AG04449 (cell line): ENCODE measurements at places on chromosomes 4 and X.

DNA sequence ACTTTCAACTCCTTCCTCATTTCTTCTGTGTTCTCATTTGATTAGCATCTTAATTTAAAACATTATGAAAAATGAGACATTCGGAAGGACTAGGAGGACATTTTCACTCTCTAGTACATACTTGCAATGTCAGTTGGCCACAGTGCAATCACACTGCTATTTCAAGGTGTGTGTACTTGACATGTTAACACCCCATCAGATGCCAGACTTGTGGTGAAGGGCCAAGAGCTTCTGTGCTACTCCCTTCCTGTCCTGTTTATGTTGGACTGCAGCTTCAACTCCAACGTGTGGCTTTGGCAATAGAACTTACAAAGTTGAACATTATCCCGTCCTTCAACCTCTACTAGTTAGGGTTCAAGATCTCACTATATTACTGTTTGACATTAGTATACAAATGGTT is 221.0 kb downstream of the PALLD start:
- no peak for DNase-seq

GRCh38 chrX:134894373-134894895 is 96.4 kb upstream of the SMIM10 start:
- DNase-seq: no peak

- DNase-seq: no peak
These were observed 39.1 kb downstream of the PRPS1 start for GRCh38 chrX:107667426-107667825.

DNA sequence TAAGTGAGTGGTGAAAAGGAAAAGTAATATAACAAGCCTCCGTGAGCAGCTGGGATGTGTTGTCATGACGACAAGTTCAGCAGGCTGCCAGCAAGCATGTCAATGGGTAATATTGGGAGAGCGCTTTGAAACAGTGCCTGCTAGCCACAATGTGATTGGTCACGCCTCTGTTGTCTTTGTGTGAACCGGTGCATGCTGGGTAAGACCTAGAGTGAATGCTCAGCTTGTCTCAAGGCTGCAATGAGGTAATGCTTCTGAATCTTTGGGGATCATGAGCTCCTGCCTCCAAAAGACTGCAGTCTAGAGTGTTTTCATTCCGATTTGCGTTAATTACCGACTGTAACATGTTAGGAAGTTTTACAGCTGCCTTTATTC is 54.9 kb downstream of the STOX2 start:
- DNase-seq: no peak

DNA sequence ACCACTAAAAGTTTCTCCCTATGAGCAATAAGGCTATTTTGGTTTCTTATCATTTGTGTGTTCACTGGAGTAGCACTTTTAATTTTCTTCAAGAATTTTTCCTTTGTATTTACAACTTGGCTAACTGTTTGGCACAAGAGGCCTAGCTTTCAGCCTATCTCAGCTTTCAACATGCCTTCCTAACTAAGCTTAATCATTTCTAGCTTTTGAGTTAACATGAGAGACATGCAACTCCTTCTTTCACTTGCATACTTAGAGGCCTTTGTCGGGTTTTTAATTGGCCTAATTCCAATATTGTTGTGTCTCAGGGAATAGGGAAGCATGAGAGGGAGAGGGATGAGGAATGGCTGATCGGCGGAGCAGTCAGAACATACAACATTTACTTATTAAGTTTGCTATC is 349.8 kb downstream of the OPHN1 start:
- no peak for DNase-seq

DNA sequence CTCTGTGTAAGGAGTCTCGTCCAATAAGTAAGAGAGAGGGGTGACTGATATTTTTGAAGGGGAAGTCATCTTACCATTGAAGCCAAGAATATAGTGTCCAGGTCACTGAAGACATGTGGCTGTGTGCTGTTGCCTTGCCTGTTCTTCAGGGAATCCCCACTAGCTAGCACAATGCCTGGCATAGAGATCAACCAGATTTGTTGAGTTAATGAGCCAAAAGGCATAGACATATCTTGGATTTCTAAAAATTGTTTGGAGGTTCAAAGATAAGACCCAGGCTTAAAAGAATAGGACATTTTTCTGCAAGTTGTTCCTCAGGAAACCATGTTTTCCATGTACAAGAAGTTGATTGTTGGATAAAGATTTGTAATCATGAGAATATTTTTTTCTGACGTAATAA is 119.3 kb upstream of the DKK2 start:
- no peak for DNase-seq

DNA sequence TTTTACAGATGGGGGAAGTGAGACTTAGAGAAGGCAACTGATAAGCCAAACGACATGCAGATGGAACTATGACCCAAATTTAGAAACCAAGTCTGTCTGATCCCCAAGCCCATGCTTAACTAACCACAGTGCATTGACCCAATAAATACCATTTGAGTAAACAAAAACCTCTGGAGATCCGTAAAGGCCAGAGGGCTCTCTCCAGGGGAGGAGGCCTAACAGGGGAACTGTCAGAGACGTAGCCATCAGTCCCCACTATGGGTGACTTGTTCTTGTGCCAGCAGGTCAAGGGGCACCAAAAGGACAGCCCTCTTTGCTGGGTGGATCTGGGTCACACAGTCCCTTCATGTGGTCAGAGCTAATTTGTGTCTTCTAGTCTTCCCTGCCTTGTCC is 420.2 kb downstream of the BCOR start:
- no peak for DNase-seq

DNA sequence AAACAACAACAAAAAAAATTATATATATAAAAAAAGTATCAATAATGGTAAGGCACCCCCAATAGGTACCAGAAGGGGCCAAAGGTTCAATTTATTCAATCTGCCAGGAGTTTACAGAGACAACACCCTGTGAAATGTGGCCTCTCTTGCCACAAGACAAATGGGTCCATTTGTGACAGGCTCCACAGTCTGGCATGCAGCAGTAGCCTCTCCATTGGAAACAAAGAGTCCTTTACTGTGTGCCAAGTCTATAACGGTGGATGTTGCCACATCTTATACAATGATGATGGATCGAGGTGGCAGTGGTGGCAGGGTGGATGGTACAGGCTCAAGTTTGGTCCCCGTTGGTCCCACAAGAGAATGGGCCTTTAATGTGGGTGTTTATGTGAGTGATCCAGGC is 70.1 kb upstream of the SH3RF1 start:
- no peak for DNase-seq

DNA sequence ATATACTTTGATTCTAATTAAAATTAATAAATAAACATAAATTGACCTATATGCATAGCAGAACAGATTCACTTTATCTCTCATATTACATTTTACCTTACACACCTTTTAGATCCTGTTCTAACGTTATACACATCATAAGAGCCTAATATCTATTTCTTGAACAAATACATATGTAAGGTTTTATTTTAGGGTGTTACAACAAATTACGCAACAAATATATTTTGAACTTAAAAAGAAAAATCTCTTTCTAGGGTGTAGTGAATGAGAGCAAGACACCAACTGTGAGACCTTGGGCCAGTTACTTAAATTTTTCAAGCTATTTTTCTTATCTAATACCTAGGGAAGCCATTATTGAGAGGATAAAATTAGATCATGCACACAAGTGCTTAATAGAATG is 191.2 kb downstream of the CFAP299 start:
- DNase-seq: no peak

DNA sequence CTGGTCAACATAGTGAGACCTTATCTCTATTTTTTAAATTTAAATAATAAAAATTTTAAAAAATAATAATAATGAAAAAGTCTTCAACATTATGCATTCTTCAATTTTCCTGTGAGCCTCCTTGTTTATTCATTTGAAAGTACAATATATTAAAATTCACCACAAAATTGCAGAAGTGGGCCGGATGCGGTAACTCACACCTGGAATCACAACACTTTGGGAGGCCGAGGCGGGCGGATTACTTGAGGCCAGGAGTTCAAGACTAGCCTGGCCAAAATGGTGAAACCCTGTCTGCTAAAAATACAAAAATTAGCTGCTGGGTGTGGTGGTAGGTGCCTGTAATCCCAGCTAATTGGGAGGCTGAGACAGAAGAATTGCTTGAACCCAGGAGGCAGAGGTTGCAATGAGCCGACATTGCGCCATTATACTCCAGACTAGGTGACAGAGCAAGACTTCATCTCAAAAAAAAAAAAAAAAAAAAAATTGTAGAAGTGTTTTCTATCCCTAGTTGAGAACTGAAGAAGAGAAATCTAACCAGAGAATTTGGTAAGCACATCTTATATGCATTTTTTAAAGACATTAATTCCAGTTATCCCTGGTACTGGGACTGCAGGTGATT is 56.9 kb downstream of the RBM47 start:
- no peak for DNase-seq

DNA sequence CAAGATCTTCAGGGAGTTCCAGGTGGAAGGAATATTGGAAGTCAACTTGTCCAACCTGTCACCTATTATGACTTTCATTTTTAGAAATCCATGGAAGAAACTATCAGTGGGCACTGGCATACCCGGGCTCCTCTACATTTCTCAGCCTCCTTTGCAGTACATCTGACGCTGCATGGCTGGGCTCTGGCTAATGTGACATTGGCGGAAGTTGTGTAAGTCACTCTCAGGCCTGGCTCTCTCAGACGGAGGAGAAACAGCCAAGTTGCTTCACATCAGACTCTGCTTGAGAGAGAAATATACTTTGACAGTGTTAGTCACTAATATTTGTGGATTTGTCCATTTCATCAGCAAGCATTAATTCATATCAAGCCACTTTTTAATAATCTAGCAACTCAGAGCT is 4.5 kb downstream of the DCHS2 start:
- no peak for DNase-seq

- no peak for DNase-seq
These were observed 18.5 kb downstream of the METAP1 start for GRCh38 chr4:99013884-99014523.

- no peak for DNase-seq
These were observed 135.7 kb upstream of the ANXA10 start for GRCh38 chr4:167956676-167957075.

- DNase-seq: no peak
These were observed 16.6 kb downstream of the USO1 start for GRCh38 chr4:75741027-75741426.

DNA sequence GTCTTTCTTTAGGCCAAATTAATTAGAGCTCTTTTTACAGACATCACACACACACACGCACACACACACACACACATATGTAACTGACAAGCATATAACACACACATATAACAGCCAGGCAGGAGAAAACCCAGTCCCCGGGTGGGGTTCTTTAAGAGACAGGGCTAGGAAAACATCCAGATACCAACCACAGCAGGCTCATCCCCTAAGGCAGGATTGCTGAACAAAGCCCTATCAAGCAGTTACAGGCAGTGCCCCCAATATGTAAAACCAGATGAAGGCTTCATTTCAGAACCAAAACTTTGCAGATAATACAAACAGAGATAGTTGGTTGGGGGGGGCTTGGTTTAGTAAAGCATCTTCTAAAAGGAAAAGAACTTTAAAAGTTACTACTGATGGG is 18.0 kb upstream of the FAM47E start:
- no peak for DNase-seq

- no peak for DNase-seq
These were observed 268.0 kb downstream of the GABRG1 start for GRCh38 chr4:45855857-45856256.

- DNase-seq: no peak
These were observed 866.5 kb upstream of the INTU start for GRCh38 chr4:126766241-126766640.

DNA sequence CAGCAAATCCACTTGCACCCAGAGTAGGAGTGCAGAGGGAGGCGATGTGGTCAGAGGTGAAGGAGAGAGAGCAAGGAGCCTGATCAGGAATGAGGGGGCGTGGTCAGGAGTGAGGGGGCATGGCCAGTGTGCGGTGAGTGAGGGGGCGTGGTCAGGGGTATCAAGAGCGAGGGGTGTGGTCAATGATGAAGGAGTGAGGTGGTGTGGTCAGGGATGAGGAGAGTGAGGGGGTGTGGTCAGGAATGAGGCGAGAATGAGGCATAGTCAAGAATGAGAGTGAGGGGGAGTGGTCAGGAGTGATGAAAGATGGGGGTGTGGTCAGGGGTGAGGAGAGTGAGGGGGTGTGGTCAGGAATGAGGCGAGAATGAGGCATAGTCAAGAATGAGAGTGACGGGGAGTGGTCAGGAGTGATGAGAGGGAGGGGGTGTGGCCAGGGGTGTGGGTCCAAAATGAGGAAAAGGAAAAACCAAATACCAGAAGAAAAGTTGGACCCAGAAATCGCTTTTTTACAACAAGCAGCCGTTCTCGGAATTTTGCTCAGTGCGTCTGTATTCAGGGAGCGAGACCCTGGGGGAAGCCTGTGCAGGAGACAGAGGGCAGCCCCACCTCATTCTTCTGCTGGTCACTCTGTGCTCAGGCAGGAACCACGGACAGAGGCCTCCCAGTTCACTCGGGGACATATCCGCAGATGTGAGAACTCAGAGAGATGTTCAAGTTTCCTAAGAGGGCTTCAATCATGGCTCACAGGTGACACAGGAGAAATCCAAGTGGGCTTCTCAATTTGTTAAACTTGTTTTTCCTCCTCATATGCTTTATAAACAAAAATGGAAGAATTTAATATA is 47.5 kb downstream of the MAGEA1 start:
- DNase-seq: no peak

GRCh38 chrX:153582896-153583295 is 16.0 kb downstream of the CCNQ start:
- no peak for DNase-seq

- no peak for DNase-seq
These were observed 45.1 kb upstream of the HPF1 start for GRCh38 chr4:169802873-169803272.

DNA sequence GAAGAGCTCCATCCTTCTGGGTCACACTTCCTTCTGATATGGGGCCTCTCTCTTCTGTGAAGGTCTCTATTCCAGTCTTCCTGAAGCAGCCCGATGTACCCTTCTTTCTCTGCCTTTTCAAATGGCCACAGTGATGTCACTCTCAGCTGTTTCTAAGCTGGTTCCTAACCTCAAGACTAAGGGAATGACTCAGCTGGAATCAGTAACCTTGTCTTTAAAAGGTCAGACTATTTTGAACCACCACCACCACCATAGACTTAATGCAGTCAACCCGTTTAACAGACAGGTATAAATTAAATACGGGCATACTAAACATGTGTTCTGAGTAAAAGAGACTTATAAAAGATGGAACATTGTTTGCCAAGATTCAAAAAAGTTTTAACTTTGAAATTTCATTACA is 121.0 kb downstream of the PPA2 start:
- DNase-seq: no peak

GRCh38 chrX:155169881-155170280 is 46.4 kb upstream of the VBP1 start:
- DNase-seq: no peak
